AG08395 (cell line): ENCODE measurements at places on chromosomes 13 and 19.
A peak's percentile ranks its signal among the peaks of the same experiment; 100 is the strongest.

- DNase-seq, result no peak
Observed at GRCh38 chr19:7916955-7917266, 2.3 kb downstream of the TGFBR3L start.

GRCh38 chr13:86020351-86021002 lies 221.3 kb upstream of the SLITRK6 start:
- DNase-seq, result no peak

DNA sequence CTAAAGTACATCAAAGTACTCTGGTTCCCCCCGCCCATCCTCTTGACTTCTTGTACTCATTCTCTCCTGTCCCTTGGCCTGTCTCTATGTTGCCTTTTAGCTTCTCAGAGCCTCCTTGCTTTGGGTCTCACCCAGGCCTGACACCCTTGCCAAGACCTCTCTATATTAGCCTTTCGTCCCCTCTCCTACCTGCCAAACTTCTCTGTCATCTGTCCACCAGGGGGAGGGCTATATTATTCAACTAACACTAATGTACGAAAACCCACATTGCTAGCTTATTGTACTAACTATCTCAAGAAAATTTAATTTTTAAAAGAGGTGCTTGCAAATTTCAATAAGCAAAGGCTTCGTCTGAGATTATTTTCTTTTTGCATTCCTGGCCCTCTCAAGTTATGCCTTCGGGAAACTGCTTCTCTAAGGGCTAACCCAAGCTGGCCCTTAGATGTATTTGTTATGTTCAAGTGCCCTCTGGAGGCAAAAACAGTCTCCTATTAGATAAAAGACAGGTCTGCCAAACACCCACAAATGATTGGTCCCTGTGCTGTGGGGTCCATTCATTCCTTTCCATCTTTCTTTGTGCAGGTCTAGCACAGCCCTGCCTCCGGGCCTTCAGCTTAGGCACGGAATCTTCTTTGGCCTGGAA lies 6.3 kb upstream of the MRPS31 start:
- peak; percentile 58 for DNase-seq

- DNase-seq, result no peak
Observed at GRCh38 chr19:42105368-42105767, 26.9 kb downstream of the POU2F2 start.

- DNase-seq, result no peak
Observed at GRCh38 chr19:44792281-44792680, 14.6 kb downstream of the CBLC start.
